Naive thymus-derived CD4-positive, alpha-beta T cell (primary cell): ENCODE measurements at places on chromosomes 2 and 18. TPM values are rescaled to one million over a fixed set of nuclear protein-coding genes. Genes with fewer than 3 reads are reported as not detected.

Gene TXNL1
- total RNA-seq: 44.3 TPM

DNA sequence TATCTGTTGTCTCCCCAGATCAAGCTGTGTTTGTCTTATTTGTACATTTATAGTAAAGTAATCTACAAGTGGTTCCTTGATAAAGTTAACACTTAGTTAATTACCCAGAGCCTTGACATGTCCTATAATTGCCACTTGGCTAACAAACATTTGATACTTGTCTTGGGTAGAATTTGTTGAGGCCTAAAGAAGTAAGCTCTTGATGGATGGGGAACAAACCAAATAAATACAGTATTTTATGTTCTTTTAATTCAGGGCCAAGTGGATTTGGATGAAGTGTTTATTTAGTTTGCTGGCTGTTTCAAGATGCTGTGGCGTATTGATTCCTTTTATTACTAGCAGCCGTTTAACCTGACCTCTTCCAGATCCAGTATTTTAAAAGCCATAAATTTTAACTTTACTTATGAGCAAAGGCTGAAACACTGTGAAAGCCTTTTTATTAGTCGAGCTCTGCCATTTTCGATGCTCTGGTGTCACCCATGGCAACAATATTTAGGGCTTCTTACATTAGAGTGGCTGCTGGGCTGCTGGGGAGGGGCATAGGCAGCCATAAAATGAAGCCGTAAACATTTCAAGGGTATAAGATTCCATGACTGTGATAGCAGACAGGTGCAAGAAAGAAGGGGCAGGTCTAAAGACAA, 401.6 kb upstream of the NRP2 start:
- H3K27me3 ChIP-seq: no peaks in the 10 kb centered on the region
- H3K4me1 ChIP-seq: no peaks in the 10 kb centered on the region
- DNase-seq: no peak
- H3K27ac ChIP-seq: no peak overlapping the region
- no peak overlapping the region for H3K4me3 ChIP-seq

GRCh38 chr2:54635554-54636152, 87.8 kb upstream of the EML6 start:
- no peak for DNase-seq
- peaks cover 16% of the 10 kb centered on the region for H3K4me1 ChIP-seq
- H3K36me3 ChIP-seq: peaks cover 87% of the 10 kb centered on the region
- H3K27me3 ChIP-seq: no peaks in the 10 kb centered on the region

Gene FBXO41
- total RNA-seq: 17.6 TPM

DNA sequence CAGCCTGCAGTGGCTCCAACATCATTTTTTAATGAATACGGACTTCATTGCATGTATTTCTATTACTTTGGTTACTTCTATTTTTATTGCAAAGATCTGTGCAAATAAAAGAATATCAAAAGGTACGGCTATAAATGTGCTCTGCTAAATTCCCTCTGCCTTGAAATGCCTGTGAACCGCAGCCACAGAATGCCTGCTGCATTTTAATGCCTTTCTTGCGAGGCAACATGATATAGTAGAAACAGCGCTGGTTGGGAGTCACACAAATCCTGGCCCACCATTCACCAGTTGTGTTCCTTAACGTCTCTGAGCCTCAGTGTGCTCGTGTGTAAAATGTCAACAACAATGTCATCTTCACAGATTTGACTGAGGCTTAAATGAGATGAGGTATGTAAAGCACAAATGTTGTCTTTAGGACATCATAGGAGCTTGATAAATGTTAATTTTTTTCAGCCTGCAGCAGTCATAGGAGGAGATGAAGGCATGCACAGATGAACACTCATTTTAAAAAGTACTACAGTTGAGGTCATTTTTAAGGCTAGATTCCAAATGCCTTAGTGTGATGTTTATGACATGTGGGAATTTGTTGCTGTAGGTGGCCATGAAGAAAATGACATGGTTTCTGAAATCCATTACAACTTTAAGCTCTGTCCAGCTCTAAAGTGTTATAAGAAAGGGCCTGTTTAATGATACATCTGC, 187.6 kb upstream of the NRP2 start:
- no peak overlapping the region for H3K4me3 ChIP-seq
- H3K27ac ChIP-seq: no peak overlapping the region
- no peaks in the 10 kb centered on the region for H3K4me1 ChIP-seq
- no peaks in the 10 kb centered on the region for H3K36me3 ChIP-seq
- H3K27me3 ChIP-seq: no peaks in the 10 kb centered on the region
- no peak for DNase-seq
